Activated CD4-positive, alpha-beta memory T cell treated with anti-CD3 and anti-CD28 coated beads, Interleukin-2, amount 10 ng/mL, durations not matched to agents 7 days and 5 days (primary cell): ENCODE measurements at places on chromosomes 1 and 21. TPM values are rescaled to one million over a fixed set of nuclear protein-coding genes. Genes with fewer than 3 reads are reported as not detected.

The GPR52 gene
- 1.2 TPM for total RNA-seq

The CELA3B gene
- not detected for total RNA-seq

The LCA5L gene
- total RNA-seq, result not detected

The E2F2 gene
- total RNA-seq, result 98.9 TPM

The OLIG2 gene
- not detected for total RNA-seq

The HNRNPR gene
- 179 TPM for total RNA-seq

The SPRR1A gene
- total RNA-seq, result not detected

The DPYD gene
- total RNA-seq, result 44.6 TPM

The SSU72 gene
- total RNA-seq, result 111 TPM

The MAP3K7CL gene
- total RNA-seq, result 7.7 TPM

The IRF6 gene
- total RNA-seq, result 0.25 TPM

The PCP4L1 gene
- total RNA-seq, result not detected

The MRPL24 gene
- total RNA-seq, result 40.3 TPM

The INSRR gene
- 0.08 TPM for total RNA-seq
